ENCODE measurements at places on chromosomes 5 and 9.
A peak's percentile ranks its signal among the peaks of the same experiment; 100 is the strongest.

GRCh38 chr9:128632486-128632885 lies 24.2 kb downstream of the DYNC2I2 start:
- peak; percentile 63 for DNase-seq

GRCh38 chr9:4964540-4964939 lies 20.5 kb upstream of the JAK2 start:
- DNase-seq = no peak

- DNase-seq = no peak
Measured at GRCh38 chr5:98108497-98108896, 665.0 kb upstream of the RGMB start.

DNA sequence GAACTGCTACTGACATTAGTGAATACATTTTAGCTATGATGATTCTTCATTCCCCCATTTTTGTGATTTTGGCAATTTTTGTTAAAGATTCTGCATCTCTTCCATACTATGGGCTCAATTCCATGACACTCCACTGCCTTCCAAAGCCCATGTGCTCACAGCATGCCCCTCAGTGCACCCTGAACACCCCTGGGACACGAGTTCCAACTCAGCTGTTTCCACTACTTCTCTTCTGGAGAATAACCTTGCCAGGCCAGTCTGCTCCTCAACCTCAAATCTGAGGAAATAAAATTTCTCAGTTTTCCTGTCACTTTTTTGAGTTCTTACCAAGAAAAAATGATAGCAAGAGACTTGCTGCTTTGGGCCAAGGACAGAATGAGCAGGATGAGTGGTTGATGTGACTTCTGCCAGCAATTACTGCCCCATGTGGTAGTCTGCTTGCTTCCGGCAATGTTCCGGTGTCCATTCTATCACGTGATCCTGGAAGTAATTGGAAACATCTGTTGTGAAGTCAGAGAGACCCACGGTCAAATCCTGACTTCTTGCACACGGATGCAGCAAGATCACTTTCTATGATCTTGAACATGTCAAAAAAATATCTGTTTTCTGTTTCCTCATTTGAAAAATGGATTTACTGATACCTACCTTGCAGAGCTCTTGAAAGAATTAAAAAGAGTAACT lies 58.3 kb downstream of the EGFLAM start:
- DNase-seq = no peak

- peak; percentile 72 for DNase-seq
Measured at GRCh38 chr9:19127871-19128500, 694 bp upstream of the PLIN2 start.

DNA sequence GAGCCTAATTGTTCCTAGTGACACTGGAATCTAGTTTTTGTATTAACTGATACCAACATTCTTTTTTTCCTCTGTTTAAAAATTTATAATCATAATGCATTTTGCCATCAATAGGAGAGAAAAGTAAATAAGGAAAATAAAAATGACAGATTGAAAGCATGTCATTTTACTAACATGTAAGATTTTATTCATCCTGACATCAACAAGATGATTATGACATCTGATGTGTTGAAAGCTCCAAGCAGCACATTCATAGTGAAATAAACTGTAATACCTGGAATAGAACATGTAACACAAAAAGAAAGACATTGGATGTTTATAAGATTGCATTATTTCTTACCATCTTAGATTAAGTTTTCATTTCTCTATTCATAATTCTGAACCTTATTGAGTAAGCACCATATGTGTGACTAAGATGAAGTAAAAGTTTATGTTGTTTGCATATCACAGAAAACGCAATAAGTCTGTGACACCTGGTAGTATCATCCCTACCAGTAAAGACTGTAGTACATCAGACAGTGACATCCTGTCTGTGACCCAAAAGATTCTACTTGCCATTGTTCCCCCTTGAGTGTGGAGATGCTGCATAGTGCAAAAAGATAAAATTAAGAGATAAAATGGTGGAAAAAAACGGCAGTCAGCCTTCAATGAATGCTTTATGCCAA lies 225.6 kb downstream of the PCSK5 start:
- no peak for DNase-seq

DNA sequence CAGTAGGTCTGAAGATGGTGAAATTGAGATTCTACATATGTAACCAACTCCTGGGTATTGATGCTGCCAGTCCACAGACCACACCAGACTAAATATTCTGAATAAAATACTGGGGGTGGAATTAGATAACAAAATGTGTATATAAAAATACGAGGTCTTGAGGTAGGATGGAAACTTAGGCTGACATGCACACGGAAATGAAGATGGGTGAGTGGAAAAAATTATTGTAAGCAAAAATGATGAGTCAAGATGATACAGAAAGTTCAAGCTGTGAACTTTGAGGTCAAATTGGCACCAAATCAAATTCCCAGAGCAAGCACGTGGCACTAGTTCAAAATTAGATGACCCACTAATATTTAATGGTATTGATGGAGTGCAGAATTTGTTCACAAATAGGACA lies 713.4 kb upstream of the ACO1 start:
- DNase-seq = no peak

DNA sequence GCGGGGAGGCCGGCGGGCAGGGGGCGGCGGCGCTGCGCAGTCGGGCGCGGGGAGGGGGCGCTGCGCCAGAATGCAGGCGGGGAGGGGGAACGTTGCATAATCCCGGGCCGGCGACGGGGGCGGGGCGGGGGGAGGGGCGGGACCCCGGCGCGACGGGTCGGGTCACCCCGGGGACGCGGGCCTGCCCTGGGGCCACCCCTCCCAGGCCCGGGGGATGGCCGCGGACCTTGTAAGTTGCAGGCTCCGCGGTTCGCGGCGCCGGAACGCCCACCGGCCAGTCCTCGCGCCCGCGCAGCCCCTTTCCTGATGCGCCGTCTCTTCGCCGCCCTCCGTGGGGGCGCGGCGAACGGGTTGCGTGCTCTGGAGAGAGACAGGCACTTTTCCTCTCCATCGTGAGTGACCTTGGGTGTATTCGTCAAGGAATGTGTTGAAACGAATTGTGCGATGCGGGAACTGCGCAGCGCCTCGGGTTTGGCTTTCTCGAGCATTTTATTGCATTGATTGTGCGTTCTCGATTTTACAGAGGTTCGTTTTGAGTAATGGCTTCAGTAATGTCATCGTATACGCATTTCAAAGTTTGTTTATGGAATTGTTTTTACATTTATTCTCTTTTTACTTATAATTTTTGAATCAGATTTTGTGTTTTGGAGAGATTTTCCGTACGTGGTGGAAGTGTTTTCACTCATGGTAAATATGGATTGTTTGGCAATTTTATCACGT lies 802 bp downstream of the SPIN1 start:
- DNase-seq = peak; percentile 77

- no peak for DNase-seq
Measured at GRCh38 chr9:91158286-91158685, 203.4 kb downstream of the AUH start.

DNA sequence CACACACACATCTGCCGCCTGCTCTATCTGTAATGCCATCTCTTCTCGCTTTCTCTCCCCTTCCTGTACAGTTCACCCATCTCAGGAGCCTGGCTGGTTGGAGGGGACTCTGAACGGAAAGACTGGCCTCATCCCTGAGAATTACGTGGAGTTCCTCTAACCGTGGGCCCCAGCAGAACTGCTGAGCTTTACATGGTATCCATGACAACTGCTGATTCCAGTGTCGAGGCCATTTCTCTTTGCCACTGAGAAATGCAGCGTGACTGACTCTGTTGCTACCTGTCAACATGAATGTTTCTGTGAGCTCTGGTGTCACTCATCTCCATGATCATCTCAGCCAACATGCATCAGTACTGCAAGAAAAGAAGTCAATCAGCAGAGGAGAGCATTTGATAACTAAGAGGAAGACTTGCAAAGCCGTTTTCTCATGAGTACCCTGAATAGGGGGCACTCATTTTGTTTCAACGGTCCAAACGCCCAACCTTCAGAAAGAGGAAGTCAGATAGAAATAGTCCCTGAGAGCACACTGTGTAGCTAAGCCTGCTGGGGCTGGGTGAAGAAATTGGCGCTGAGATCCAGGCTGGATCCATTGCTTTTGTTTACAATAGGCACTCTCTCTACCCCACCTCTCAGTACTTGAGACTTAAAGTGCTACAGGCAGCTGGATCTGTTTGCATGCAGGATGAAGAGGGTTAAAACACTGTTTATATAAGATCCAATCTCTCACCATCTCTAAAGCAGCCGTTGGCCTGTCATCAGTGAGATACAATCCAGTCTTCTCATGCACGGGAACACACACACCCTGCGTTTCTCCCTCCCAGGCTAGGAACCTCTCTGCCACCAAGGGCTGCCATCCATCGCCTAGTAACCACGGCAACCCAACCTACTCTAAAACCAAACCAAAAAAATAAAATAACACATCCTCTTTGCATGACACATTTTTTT lies 180.9 kb downstream of the NR3C1 start:
- DNase-seq = no peak

- peak; percentile 48 for DNase-seq
Measured at GRCh38 chr5:143019614-143020515, 249.7 kb downstream of the ARHGAP26 start.

- no peak for DNase-seq
Measured at GRCh38 chr5:87195616-87196015, 72.1 kb upstream of the RASA1 start.

GRCh38 chr9:135902655-135903357 lies 4.5 kb downstream of the CAMSAP1 start:
- DNase-seq = no peak

- peak; percentile 73 for DNase-seq
Measured at GRCh38 chr9:134474055-134474370, 147.8 kb downstream of the RXRA start.

GRCh38 chr9:73165911-73166310 lies 14.2 kb downstream of the ANXA1 start:
- no peak for DNase-seq

DNA sequence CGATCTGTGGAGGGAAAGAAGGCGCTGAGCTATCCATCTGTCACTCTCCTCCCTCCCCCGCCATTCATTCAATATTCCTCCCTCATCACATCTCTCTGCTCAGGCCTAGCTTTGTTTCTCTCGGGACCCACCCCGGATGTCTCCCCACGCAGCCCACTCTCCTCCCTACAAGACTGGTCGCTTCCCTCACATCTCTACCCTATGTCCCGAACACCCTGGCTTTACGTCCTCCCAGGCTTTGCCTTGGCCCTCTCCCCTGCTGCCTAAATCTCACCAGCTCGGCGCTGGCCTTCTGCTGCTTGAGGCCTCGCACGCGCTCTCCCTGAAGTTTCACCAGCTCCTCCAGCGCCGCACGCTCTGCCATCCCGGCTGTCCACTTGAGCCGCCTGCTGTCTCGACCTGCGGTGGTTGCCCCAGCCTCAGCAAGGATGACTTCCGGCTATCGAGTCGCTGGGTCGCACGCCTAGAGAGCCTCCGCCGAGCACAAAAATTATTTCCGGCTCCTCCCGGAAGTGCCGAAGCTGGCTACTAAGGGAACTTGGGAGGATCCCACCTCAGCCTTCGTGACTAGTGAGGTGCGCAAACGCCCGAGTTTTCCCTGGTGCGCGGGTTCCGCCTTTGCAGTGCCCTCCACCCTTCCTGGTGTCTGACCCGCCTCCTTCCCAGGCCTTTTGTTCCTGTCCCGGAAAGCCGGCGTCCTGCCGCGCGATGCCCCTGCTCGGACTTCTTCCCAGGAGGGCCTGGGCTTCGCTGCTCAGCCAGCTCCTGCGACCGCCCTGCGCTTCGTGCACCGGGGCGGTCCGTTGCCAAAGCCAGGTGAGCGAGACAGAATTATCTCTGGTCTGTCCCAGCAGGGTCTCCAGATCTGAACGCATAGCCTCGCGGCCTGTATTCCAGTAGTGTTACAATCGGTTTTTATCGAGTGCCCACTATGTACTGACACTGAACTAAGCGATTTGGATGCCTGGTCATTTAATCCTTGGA lies at the start of the genes HARS1 and HARS2:
HARS1 (minus strand) TSS at position 430 of the 984 bp plus-strand sequence; CDS start at position 364, 66 bp downstream.
HARS2 (plus strand) TSS at position 515 of the 984 bp plus-strand sequence; CDS start at position 709, 194 bp downstream.
- peak; percentile 97 for DNase-seq

DNA sequence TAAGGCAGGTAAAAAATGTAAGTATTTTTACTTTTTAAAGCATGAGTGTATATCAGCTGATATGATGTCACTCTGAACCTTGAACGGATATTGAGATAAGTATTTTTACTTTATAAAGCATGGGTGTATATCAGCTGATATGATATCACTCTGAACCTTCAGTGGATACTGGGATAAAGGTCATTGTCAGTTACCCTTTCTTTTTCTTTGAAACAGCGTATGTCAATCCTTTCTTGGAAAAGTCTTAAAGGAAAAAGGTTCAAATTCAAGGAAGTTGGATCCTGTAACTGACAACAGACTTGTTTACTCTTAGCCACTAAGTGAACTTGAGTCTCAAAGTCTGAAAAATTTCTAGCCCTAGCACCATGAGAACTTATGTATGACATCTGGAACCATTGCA lies 61.7 kb upstream of the IFNK start:
- no peak for DNase-seq

- DNase-seq = peak; percentile 51
Measured at GRCh38 chr5:42655982-42656650, 100.5 kb upstream of the CCDC152 start.

DNA sequence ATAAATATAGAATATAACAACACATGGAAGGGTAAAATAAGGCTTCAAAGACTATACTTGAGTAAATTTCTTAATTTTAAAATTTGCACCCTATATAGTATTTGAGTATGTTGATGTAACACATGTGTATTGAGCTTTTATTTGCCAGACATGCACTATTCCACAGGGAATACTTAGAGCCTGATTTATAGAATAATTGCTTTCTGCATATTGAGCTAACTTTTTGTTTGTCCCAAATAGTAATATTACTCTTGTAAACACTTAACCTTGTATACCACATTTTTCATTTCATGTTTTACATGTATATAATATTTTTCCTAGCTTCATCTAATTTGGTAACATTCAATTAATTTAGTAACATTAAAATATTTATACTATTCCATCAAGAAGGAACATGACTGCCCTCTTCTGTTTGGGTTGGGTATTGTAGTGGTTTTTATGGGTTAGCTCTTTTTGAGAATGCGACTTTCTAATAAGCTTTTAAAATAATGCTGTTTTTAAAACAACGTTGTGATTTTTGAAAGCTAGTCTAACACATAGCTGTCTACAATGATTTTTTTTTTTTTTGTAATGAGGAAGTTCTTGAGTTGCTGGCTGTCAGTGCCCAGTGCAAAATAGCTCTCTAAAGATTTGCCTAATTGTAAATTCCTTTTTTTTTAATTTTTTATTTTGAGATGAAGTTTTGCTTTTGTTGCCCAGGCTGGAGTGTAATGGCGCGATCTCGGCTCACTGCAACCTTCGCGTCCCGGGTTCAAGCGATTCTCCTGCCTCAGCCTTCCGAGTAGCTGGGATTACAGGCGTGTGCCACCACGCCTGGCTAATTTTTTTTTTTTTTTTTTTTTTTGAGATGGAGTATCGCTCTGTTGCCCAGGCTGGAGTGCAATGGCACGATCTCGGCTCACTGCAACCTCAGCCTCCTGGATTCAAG lies 4.8 kb downstream of the SUB1 start:
- peak; percentile 83 for DNase-seq

DNA sequence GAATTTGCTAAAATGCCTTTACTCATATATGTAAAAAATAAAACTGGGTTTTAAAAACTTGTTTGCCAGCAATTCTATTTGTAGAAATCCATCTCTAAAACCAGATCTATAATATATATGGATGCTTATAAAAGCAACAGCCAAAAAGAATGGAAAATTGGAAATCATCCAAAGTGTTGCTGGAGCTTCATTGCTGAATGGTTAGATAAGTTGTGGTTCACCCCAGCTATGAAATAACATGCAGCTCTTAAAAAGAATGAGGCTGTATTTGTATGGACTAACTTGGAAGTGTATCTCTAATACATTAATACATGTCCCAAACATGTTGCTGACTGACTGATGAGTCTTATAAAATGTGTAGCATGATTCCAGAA lies 76.2 kb downstream of the STK10 start:
- DNase-seq = no peak

GRCh38 chr9:80557256-80557655 lies 985.5 kb downstream of the TLE4 start:
- DNase-seq = no peak

All from kidney (tissue), 22 donors.